COR-L47 (cell line): ENCODE measurements at places on chromosomes 1 and 21.

DNA sequence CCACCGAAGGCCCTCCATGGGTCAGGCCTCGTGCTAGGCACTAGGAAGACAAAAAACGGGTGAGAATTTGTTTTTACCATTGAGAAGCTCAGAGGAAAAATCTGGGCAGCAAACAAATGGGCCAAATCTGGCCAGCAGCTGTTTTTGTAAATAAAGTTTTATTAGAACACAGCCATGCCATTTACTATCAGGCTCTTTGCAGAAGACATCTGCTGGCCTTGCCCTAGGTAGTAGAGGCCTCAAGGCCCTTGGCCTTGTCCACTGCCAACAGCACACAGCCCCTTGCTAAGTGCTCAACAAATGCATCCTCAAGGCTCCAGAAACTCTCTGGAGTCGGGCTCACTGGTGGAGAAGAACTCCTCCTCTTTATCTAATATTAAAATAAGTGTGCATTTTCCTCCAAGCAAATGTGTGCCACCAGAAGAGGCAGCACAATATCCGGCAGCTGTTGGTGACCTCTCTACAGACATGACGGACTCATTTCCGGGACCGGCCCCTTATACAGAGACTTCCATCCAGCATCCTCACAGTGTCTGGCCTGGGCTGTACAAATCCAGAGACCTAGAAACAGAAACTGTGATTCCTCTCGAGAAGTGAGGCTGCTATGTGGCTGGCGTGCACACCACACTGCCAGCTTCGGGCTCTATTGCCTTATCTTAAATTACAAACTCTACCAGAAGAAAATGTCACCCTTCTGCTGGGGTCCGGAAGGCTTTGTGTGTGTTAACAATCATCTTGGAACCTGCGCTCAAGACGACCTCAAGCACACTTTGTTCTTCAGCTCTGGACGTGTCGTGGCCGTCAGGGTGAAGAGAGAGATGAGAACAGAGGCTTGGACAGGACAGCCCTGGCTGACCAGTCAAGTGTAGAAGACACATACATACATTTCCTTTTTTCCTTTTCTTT, 203.9 kb downstream of the TOMM20 start:
- no peak for DNase-seq

GRCh38 chr1:87632232-87632631, 303.6 kb downstream of the LMO4 start:
- no peak for DNase-seq

GRCh38 chr21:42640486-42640885, 12.9 kb upstream of the PDE9A start:
- DNase-seq: no peak

GRCh38 chr1:103056423-103056822, 51.9 kb downstream of the COL11A1 start:
- DNase-seq: no peak

DNA sequence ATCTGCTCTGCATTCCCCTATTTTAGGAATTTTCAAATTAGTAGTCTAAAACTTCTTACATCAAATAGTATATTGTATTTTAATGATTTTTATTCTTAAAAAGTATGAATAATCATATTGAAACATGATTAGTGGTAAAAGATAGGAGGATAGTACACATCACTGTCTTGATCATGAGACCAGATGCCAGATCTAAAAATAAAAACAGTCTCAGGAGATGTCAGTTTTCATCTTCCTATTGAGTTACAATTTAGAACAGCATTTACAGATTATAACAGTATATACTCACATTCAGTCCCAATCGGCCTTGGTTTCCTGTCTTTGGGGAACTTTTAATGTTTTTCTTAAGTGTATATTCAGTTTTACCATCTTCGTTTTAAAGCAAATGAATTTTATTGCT, 95.9 kb downstream of the USP25 start:
- no peak for DNase-seq

- DNase-seq: peak; percentile 65
Observed at GRCh38 chr1:153922076-153922971, 448 bp downstream of the GATAD2B start.

GRCh38 chr1:43537423-43538142, 6.9 kb downstream of the PTPRF start:
- DNase-seq: no peak

- DNase-seq: no peak
Observed at GRCh38 chr21:45293220-45293725, 5.6 kb upstream of the POFUT2 start.
